ENCODE measurements at places on chromosomes 3 and 15.

GRCh38 chr3:109952924-109953323 is 615.6 kb upstream of the DPPA4 start:
- DNase-seq = no peak

GRCh38 chr15:89812011-89812846 is 2.4 kb downstream of the ANPEP start:
- DNase-seq = no peak

DNA sequence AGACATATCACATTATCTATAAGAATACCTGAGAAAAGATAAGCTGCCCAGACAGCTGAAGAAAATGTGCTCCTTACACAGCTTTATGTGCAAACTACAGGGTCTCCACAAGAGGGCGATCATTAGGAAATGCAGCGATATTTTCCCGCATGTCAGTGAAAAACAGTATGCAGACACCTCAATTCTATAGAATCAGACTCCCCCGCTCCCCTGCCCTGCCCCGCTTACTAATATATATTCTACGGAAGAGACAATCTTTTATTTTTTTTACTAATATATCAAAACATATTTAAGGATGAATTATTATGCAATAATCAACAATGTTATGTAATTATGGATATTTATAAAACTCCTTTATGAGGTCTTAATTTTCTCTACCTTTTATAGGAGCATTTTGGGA is 681.3 kb downstream of the ROBO1 start:
- peak; percentile 65 for DNase-seq

GRCh38 chr3:127746400-127747057 is 73.8 kb downstream of the ABTB1 start:
- no peak for DNase-seq

DNA sequence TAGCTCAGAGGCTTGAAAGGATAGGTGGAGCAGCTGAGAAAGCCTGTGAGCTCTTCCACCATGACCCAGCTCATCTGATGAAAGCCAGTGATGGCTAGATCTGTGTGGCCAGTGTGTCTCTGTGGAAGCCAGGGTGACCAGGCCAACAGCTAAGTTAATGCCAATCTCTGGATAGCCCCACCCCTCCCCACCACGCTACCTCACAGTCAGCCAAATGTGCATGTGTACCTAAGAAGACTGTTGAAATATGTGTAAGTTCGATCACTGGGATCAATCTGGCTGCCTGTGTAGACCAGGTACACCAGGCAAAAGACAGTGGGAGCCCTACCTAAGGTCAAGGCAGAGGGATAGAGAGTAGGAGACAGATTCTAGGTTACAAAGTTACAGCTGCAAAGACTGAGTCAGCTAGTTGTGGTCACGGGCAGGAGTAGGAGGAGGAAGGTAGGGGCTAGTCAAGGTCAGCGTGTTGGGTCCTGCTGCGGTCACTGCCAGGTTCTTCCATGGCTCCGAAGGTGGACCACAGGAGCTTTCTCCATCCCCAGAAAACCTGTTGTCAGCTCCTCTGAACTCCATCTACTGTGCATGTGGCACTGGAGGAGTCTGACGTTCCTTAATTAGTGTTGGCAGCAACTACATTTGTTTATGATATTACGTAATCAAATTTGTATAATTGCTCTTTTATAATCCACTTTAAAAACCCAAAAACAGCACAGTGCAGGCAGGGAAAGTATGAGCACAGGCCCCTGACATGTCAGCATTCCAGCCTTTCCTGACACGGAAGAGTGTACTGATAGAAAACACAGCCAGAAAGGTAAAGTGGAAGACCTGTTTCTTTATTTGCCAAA is 318.0 kb downstream of the CLSTN2 start:
- DNase-seq = no peak

DNA sequence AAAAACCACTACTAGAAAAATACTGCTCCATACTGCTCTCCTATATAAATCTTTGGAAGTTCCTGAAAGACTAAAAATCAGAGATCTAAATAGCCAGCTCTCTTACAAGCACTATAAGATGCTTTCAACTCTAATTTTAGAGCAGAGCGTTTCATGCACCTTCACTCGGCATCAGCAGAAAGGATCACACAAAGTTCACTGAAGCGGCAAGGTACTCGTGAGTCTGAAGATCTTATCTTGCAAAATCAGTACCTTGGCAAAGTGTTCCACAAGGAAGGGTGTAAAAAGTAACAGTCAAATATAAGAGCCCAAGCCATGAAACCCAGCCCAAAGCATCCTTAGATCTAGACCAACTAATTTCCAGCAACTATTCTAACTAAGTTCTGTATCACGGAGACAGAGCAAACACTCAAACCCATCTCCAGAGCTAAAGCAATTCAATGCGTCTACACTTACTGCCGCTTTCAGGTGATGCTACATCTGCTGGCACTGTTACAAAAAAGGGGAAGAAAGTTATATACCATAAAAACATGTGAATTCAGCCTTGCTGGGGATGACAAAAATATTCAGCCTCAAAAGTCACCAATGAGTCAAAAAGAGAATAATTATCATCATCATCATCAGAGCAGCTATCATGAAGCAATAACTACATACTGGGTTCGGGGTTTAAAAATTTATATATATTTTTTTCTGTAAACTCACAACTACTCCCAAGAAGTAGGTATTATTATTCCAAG is 16.3 kb downstream of the VPS39 start:
- DNase-seq = no peak

DNA sequence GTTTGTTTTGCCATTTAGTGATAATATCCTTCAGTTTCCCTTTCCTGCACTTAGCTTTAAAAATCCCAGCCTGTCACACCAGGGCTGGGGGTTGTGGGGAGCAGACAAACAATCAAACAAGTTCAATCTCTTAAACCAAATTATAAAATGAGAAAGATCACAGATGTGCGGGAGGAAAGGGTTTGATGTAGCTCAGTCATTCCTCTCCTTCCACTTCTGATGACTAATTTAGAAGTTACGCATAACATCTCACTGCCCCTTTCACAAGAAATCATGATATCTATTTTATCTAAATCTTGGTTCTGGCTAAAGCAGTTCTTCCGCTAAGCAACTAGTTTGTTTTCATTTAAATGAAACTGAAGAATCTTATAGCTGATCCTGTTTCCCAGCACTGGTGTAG is 34.1 kb upstream of the ATG7 start:
- DNase-seq = no peak

DNA sequence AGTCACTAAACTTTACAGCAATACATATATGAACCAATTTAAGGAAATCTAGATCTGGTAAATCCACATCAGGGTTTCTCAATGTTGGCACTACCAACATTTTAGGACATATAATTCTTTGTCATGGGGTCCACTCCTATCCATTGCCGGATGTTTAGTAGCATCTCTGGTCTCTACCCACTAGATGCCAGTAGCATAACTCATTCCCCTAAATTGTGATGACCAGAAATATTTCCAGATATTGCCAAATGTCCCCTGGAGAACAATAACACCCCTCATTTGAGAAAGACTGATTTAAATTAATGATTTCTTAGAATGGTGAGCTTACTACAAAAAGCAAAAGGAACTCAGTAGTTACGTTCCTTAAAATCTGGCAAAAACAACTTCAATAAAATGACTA is 23.1 kb upstream of the ANKRD28 start:
- DNase-seq = no peak

- DNase-seq = no peak
These were observed 50.3 kb upstream of the DPH6 start for GRCh38 chr15:35596285-35596684.

DNA sequence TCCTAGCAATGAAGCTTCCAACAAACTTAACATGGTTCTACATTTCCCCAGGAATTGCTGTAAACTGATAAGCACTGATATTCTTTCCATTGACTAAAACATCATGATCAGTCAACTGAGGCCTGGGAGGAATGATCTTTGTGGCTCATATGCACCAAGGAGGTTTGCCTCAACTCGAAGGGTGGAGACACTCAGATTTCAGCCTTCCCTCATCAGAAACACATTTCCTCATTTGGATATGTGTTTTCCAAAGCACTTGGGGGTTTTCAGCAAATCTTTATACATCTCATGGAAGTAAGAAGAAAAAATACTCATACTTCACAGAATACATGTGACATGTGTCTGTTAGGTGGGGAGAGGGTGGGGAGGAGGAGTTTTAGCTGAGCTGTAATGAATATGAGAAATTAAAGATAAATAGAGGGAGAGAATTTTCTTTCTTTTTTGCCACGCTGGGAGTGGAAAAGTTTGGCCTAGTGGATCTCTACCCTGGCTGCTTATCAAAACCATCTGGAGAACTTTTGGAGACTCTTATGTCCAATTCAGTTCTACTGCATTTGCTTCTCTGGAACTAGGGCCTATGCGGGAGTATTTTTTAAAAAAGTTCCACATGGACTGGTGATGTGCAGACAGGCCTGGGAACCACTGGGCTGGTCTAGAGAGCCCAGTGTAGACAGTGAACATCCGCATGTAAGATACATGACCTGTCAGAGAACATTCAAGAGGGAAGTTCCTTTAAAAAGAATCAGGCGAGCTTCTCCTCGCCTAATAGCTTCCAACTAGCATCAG is 301.0 kb upstream of the ICE2 start:
- no peak for DNase-seq

DNA sequence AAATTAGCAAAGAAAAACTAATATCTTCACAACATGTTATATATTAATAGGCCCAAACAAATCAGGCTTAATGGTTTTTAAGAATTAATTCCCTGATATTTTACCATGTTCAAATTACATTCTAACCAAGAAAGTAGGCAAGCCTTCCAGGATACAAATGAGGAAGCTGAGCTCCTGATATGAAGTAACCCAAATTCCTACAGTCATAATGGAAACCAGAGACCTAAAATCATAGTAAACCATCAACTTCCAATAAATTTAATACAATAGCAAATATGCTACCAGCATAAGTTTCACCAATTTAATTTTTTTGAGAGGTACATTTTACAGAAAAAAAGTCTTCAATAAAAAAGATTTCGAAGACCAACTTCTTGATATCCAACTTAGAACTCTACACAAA is 3.8 kb downstream of the DCBLD2 start:
- DNase-seq = no peak

GRCh38 chr3:192834428-192834827 is 83.2 kb downstream of the MB21D2 start:
- no peak for DNase-seq

DNA sequence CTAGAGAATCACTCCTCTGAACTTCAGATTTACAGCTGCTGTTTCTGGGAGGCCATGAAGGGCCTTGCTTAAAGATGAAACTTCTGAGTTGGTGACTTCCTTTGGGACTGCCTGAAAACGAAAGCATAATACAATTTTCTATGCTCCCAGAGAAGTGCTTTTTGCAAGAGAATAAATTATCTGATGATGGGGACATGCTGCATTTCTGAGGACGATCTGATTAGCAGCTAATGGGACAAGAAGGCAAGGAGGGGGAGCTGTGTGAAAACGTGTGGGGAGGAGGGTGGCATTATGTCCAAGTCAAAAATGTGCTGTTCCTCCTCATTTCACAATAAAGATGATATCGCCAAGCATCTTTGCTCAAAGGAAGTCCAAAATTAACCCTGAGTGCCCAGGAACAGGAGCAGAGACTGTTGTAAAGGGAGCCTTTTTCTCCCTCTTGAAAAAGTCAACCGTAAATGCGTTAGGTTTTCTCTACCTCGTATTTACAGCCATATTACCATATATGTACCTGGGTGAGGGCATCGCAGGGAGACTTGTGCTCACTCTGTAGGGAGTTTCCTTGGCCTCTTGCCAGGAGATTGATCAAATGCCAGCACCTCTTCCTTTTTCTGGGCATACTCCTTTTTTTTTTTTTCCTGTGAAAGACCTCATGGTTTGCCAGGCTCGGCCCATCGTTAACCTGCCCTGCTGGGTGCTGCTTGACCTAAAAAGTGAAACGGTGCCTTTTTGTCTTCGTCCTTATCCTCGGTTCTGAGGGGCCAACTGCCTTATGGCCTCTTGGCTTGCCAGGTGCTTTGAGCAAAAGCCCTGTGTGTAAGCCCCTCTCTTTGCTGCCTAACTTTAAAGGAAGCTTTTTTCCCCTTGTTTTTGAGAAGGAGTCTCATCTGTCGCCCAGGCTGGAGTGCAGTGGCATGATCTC is 11.5 kb downstream of the ITPR1 start:
- no peak for DNase-seq

DNA sequence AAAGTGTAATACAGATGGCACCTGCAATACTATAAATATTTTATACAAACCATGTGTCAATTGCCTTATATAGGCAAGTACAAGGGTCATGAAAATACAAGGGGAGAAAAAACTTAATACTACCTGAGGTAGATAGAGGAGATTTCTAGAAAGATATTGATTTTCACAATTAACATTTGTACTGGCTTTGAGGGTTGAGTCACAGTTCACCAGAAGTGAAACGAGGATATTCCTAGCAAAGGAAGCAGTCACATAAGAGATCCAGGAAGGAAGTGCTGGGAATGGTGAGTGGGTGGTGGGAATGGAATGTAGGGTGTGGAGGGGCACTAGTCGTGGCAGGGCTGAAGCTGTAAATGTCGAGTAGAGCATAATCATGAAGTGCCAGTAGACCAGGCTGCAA is 108.7 kb downstream of the P2RY1 start:
- no peak for DNase-seq

GRCh38 chr15:76555247-76555646 is 218.7 kb downstream of the ISL2 start:
- no peak for DNase-seq

DNA sequence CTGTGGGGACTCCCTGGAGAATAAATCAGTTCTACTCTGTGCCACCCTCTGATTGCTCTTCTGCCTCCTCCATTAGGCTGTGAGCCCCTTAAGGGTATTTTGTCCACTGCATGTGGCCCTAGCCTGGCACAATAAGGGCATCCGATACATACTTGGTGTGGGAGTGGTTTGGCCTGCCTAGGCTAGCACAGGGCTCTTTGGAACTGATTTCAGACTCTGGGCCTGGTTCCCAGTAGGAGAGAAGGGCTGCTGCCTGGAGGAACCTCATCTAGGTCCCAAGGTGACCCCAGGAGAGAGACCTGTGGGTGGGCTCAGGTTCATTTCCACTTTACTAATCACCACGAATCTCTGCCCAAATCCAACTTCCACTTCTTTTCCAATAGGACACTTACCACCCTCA is 5.3 kb upstream of the CTDSPL start:
- DNase-seq = no peak

GRCh38 chr3:99470841-99471240 is 167.6 kb upstream of the COL8A1 start:
- no peak for DNase-seq

GRCh38 chr3:194377708-194378107 is 8.2 kb upstream of the LRRC15 start:
- no peak for DNase-seq

- peak; percentile 53 for DNase-seq
These were observed 136.5 kb downstream of the ZNF609 start for GRCh38 chr15:64596701-64597476.

DNA sequence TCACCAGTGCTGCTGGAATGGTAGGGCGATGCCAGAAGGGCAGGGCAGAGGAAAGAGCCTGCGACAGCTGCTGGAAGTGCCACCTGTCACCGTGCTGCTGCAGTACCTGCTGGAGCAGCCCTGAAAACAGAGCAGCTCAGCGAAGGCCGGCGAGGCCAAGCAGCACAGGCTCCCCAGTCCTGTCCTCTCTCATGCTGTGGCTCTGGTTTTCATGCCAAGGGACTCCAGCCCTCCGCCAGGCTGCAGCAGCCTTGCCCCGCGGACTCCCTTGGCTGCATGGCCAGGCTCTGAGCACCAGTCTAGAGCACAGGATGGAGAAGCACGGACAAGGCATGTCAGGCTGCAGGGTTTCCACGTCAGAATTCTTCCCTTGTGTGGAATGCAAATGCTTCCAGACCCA is 43.9 kb downstream of the ADCY5 start:
- DNase-seq = no peak
